Activated B cell treated with CpG ODN at 0.5 μM for 24 hours (primary cell): ENCODE measurements at places on chromosomes 5 and 9. TPM values are rescaled to one million over a fixed set of nuclear protein-coding genes. Genes with fewer than 3 reads are reported as not detected.

GRCh38 chr9:13122756-13123369 lies 156.6 kb downstream of the MPDZ start:
- no peak overlapping the region for H3K27ac ChIP-seq
- no peaks in the 10 kb centered on the region for H3K36me3 ChIP-seq
- no peak overlapping the region for H3K4me3 ChIP-seq
- no peak for DNase-seq
- H3K4me1 ChIP-seq = no peaks in the 10 kb centered on the region

GRCh38 chr9:91164724-91165520 lies 196.8 kb downstream of the AUH start:
- H3K27me3 ChIP-seq = no peaks in the 10 kb centered on the region
- H3K4me3 ChIP-seq = no peak overlapping the region
- H3K27ac ChIP-seq = no peak overlapping the region
- DNase-seq = no peak
- peaks cover 37% of the 10 kb centered on the region for H3K4me1 ChIP-seq
- no peaks in the 10 kb centered on the region for H3K36me3 ChIP-seq

- peak overlapping the region; percentile 38 for H3K4me3 ChIP-seq
- peaks cover 34% of the 10 kb centered on the region for H3K4me1 ChIP-seq
- no peak overlapping the region for H3K27ac ChIP-seq
- no peaks in the 10 kb centered on the region for H3K27me3 ChIP-seq
- H3K36me3 ChIP-seq = peaks cover 5% of the 10 kb centered on the region
Measured at GRCh38 chr9:130711469-130711868, 17.9 kb downstream of the EXOSC2 start.

DNA sequence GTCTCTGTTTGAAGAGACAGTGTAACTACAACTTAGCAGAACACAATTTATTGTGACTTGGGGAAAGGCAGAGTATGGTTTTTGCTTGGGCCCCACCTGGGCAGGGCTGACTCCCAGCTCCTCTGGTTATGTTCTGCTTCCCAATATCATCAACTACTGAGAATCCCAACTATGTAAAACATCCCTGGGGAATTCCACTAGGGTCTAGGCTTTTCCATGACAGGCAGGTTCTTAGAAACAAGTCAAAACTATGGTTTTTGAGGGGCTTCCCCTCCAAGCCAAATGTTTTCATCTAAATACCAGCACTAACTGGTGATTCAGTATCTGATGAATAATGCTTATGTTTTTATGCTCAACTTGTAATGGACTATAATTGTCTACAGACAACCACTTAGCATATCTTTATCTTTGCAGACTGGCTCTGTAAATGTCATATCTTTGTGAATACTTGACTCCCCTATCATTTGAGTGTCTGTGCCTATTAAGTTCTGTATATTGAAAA lies 409.5 kb downstream of the PDE4D start:
- no peak overlapping the region for H3K4me3 ChIP-seq
- DNase-seq = no peak
- H3K4me1 ChIP-seq = peaks cover 11% of the 10 kb centered on the region

DNA sequence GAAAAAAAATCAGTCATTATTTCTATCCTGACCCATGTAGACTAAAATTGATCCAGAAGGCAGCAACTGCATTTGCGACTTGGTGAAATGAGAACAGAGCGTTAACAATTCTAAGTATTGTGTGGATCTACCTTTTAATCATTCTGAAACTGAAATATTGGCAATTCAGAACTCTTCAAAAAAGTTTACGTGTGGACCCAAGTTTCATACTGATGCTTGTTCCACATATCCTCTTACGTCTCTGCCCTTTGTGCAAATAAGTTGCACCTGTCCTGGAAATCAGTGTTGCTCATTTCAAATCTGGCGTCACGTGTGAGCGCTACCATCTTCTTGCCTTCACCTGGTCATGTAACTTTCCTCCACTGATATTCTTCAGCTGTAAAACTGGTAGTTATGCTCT lies 74.7 kb downstream of the NTRK2 start:
- no peaks in the 10 kb centered on the region for H3K36me3 ChIP-seq
- DNase-seq = no peak
- H3K27me3 ChIP-seq = no peaks in the 10 kb centered on the region
- no peak overlapping the region for H3K4me3 ChIP-seq
- H3K27ac ChIP-seq = no peak overlapping the region

DNA sequence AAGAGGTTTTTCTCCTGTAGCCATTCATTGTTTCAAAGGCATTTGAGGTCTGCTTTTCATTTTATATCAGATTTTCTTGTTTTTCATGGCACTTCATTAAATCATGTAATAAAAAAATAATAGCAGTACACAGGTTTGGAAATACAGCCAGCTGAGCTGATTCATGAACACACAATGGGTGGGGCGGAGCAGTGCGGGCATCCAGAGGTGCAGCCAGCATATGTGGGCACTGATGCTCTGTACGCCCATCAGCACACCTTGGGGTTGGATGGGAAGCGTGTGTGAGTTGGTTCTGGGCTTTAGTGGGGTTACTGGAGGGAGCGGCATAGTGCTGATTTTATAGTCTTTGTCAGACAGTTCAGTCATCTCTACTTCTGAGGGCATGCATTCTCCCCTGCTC lies 54.2 kb upstream of the IRX4 start:
- no peak overlapping the region for H3K27ac ChIP-seq
- H3K36me3 ChIP-seq = no peaks in the 10 kb centered on the region
- H3K4me3 ChIP-seq = no peak overlapping the region
- no peaks in the 10 kb centered on the region for H3K4me1 ChIP-seq
- no peak for DNase-seq
- peaks cover 18% of the 10 kb centered on the region for H3K27me3 ChIP-seq

GRCh38 chr9:34746526-34746925 lies 36.6 kb upstream of the CCL21 start:
- H3K27ac ChIP-seq = no peak overlapping the region
- H3K4me1 ChIP-seq = no peaks in the 10 kb centered on the region
- H3K27me3 ChIP-seq = peaks cover 51% of the 10 kb centered on the region
- H3K36me3 ChIP-seq = no peaks in the 10 kb centered on the region

The IFNK gene
- total RNA-seq = not detected in 2 replicates

The CDO1 gene
- not detected in 2 replicates for total RNA-seq

The MARCOL gene
- total RNA-seq = not detected in 2 replicates

GRCh38 chr9:103789686-103790085 lies 304.4 kb upstream of the SMC2 start:
- no peaks in the 10 kb centered on the region for H3K4me1 ChIP-seq
- no peak overlapping the region for H3K4me3 ChIP-seq
- DNase-seq = no peak
- no peak overlapping the region for H3K27ac ChIP-seq
- no peaks in the 10 kb centered on the region for H3K36me3 ChIP-seq

DNA sequence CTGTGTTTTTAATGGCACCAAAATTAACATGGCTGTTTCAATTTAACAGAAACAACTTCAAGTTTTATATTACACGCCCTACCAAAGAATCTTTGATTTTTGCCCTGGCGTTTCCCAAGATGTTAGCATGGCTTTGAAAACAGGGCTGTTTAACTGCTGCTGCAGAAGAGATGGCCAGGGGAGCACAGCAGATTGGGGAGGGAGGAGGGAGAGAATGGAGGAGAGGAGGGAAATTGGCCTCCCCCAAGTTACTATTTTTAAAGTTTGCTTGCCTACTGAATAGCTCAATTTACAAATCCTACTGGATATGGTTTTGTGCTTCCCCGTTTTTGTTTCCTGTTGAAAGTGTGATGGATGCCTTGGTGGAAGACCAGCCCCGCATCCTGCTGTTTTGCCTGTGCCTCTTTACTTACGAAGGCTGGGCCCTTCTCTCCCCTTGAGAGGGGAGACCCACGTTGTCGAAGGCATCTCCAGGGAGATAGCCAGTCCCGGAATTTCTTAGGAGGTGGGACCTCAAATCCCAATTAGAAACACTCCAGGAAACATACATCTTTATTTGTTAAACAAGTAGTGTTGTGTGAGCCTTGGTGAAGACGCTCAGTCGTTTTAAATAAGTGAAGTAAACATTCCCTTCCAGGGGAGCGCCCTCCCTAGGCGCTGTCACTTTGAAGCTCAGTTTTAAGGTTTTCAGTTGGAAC lies 98.6 kb downstream of the AOPEP start:
- H3K36me3 ChIP-seq = peaks cover 25% of the 10 kb centered on the region
- no peaks in the 10 kb centered on the region for H3K27me3 ChIP-seq
- no peak overlapping the region for H3K27ac ChIP-seq
- peaks cover 6% of the 10 kb centered on the region for H3K4me1 ChIP-seq
- H3K4me3 ChIP-seq = no peak overlapping the region

The SHISAL2B gene
- not detected in 2 replicates for total RNA-seq

The TMOD1 gene
- 1.2 and 1.9 TPM in 2 replicates for total RNA-seq
